Suppressor macrophage treated with lipopolysaccharide for 1 hour (primary cell): ENCODE measurements at places on chromosomes 7 and 10.

- no peak for DNase-seq
Observed at GRCh38 chr7:141071260-141071854, 2.5 kb upstream of the TMEM178B start.

- DNase-seq: no peak
Observed at GRCh38 chr10:69385454-69386350, 31.0 kb downstream of the TACR2 start.

DNA sequence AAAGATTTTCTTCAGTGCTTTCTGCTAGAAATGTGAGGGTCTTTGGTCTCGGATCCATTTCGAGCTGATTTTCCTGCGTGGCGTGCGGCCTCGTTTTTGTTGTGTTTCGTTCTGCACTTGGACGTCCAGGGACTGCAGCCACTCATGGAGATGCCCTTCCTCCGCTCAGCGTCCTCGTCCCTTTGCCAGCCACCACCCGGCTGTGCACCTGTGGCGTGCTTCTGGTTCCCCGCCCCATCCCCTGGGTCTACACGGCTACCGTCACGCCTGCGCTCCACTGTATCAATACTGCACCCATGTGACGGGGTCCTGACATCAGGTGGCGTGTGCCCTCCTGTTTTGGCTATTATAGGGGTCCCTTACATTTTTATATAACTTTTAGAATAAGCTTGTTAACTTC lies 42.7 kb upstream of the NKX6-2 start:
- DNase-seq: no peak

- DNase-seq: no peak
Observed at GRCh38 chr7:143261901-143262300, 1.3 kb upstream of the GSTK1 start.

GRCh38 chr7:103466814-103467213 lies 20.8 kb upstream of the SLC26A5 start:
- no peak for DNase-seq

DNA sequence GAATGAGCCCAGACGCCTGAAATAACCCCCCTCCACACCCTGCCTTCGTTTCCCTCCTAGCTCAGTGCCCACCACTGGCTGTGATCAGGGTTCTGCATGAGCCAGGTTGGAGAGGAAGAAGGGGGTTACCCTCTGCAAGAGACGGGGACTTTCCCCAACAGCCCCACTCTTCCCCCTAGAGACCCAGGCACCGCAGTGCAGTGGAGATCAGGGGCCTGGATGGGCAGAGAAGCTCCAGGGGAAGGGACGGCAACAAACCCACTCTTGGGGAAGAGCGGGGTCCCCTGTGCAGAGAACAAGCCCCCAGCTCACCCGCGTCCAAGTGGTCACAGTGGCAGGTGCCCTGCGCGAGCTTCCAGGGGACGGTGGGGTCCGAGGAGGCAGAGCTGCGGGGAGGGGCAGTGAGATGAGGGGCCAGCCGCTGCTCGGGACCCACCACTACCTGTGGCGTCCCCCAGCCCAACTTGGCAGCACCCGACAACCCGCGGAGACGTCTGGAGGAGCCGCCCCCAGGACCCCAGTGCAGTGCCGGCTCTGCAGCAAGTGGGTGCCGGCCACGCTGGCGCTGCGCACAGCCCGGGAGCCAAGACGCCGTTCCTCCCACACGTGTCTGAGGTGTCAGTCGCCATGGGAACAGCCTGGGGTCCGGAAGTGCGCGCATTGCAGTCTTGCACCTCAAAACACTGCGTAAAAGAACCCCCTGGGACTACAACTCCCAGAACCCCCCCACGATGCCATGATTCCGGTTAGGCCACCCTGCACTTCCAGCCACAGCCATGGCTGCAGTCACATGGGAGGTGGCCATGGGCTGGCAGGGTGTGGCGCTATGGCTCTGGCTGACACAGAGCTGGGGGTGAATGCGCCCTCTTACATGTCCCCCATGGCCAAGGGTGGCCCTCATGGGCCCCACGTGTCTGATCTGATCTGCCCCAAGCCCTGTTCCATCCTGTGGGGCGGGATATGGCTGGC lies 45.8 kb upstream of the WIPI2 start:
- DNase-seq: peak; percentile 2

GRCh38 chr7:67518580-67518979 lies 521.9 kb downstream of the TYW1 start:
- no peak for DNase-seq

DNA sequence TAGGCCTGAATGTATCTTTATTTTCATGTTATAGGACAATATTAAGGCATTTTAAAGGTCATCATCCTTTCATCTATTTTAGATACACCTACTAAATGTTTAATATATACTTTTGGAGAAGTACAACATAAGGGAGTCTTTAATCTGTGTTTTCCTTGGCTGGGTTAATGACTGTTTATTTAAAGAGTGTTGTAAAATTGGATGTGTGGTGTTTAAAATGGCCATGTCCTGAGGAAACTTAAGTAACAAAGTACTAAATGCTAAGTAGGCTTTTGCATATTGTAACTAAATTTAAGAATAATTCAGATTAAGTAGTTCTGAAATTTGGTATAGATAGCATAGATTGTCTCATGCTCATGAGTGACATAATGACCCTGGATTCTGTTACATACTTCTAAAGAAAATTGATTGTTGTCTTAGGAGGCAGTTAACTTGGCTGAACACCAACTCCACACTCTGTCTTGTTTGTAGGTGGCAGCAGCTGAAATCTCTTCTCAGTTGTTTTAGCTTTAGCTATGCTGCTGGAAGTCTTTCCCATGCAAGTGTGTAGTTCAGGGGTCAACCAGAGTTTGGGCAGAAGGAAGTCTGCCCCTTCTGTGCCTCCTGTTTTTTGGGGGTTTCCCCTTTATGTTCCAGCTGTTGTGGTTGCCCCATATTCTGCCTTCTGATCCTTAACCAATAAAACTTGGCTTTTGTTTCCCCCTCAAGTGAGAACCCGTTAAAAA lies 29.2 kb downstream of the DLD start:
- DNase-seq: peak; percentile 31

DNA sequence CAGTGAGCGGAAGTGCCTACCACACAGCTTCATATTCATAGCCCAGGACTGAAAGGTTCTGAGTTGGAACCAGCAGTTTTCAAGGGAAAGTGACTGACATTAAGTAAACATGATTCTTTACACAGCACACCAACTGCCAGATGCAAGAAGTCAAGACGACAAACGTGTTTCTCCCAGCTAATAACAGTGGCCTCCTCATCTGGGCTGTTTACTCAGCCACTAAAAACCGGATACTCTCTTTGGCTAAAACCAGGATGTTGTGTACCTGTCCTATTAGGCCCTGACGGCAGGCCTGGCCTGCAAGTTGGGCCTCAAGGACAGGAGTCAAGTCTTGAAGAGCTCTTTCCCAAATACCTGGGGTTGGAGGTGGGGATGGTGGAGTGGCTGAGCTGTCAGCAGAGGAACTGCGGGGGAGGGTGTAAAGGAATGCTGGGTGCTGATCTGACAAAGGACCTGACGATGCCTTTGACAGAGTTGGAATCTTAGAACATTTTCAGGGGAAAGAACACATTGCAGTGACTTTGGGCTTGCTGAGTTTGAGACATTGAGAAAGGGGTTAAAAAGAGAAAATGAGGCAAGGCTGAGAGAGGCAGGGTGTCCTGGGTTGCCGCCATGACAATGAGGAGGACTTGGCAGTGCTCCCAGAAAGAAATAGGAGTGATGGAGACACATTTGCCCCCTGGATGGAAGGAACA lies 57.7 kb downstream of the STEAP1B start:
- DNase-seq: no peak

- no peak for DNase-seq
Observed at GRCh38 chr10:110233846-110234245, 26.4 kb downstream of the MXI1 start.

GRCh38 chr7:54483523-54483922 lies 58.7 kb upstream of the VSTM2A start:
- DNase-seq: no peak

DNA sequence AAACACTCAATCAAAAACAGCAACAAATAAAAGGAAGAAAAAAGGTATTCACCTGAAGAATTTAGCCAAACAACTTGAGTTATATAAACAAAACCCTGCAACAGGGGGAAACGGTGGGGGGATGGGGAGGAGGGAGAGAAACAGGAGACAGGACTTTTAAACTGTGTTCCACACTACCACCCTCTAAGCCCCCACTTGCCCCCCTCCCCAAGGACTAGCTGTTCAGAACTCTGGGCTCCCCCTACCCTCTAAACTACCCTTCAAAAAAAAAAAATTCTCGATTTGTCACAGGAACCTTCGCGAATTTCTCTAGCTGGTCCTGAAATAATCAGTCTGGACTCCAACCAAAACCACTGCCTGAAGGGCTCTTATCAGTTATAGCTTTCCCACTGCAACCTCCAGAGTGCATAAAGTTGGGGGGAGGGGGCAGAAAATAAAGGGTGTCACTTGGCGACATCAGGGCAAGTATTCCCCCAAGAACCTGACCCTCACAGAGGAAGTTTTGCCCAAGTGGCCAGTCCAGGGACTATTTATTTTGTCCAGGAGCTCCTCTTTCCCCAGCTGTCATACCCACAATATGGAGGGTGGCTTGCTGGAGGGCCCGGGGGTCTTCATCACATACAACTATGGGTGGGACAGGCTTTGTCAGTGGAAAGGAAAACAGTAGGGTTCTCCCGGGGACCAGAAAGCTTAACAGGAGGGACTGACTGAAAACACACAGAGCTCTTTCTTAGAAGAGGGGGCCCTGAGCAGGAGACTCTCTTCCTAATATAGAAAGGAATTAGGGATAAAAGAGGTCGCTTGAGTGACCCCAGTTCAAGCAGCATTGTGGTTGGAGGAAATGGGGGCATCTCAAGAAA lies 1.3 kb downstream of the UBE2H start:
- no peak for DNase-seq
